ENCODE measurements at places on chromosomes 6 and 20.
A peak's percentile ranks its signal among the peaks of the same experiment; 100 is the strongest.

GRCh38 chr20:44355498-44356352 is at the start of gene HNF4A:
Gene HNF4A, plus strand, starts transcription at chr20:44355699. Its CDS starts 106 bp downstream, at chr20:44355805.
- no peak for DNase-seq

GRCh38 chr6:160239929-160240690 is 18.5 kb downstream of the SLC22A2 start:
- DNase-seq, result no peak

- DNase-seq, result no peak
Observed at GRCh38 chr6:41204156-41204555, 3.2 kb upstream of the TREML2 start.

- DNase-seq, result no peak
Observed at GRCh38 chr6:167709196-167709595, 117.5 kb upstream of the AFDN start.

DNA sequence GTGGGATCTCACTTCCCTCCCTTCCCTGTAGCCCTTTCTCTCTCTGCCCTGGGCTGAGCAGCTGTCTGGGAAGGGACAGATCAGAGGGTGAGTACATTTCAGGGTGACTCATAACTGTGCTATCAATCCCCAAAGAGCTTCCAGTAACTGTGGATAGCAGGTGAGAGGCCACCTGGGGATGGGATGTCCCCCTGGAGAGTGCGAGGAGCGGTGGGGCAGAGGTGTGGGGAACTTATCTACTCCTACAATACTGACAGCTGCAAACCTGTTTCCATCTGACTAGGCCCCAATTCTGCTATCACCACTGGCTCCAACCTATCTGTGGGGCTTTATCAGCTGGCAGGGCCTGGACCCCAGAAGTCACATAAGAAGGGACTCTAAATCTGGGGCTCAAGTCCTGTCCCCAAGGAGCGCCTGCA is 32.6 kb downstream of the KCNK5 start:
- DNase-seq, result no peak

DNA sequence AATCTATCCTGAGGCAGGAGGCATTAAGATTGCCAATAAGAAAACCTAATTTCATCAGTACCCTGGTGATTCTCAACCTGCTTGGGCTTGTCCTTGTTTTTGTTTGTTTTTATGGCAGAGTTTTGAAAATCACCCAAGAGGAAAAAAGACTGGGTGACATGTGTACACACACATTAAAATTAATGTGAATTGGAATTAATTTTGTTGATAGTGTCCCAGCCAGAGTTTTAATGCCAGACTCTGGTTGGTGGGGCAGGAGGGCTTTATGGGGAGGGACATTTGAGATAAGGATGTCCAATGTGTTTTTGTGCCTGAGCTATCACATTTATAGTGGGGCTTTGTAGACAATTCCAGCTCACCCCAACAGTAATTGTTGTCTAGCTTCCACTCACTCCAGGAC is 184.6 kb downstream of the ID4 start:
- DNase-seq, result no peak

DNA sequence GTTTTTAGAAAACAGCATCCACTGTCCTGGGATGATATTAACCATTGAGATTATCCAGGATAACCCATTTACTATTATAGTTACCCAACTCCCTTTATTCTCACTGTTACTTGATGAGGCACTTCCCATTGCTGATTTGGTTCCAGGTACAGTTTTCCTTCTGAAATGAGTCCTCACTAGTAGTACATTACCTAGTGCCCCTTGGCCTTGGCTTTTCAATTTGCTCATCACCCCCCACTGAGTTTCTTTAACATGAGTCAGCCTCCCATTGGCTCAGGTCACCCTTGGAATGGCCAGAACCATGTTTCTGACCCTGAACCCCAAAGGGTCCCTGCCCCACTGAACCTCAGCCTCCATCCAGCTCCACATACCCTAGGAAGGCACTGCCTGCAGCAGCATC is 28.4 kb downstream of the MDGA1 start:
- DNase-seq, result no peak

- DNase-seq, result no peak
Observed at GRCh38 chr6:39907871-39908575, 26.2 kb downstream of the MOCS1 start.

DNA sequence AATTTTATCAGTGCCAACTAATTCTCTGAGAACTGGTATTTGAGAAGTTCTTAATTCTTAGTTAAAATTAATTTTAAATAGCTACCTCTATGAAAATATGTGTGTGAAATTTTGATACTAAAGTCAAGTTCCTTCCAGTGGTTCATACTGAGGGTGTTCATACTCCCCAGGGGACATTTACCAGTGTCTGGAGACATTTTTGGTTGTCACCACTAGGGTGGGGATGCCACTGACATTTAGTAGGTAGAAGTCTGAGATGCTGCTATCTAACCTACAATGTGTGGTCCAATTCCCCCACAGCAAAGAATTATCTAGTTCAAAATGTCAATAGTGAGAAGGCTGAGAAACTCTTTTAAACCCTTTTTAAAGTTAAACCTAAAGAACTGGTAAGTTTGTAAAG is 463.8 kb downstream of the ADGRB3 start:
- no peak for DNase-seq

GRCh38 chr6:37698264-37699137 is 818 bp upstream of the MDGA1 start:
- DNase-seq, result no peak

DNA sequence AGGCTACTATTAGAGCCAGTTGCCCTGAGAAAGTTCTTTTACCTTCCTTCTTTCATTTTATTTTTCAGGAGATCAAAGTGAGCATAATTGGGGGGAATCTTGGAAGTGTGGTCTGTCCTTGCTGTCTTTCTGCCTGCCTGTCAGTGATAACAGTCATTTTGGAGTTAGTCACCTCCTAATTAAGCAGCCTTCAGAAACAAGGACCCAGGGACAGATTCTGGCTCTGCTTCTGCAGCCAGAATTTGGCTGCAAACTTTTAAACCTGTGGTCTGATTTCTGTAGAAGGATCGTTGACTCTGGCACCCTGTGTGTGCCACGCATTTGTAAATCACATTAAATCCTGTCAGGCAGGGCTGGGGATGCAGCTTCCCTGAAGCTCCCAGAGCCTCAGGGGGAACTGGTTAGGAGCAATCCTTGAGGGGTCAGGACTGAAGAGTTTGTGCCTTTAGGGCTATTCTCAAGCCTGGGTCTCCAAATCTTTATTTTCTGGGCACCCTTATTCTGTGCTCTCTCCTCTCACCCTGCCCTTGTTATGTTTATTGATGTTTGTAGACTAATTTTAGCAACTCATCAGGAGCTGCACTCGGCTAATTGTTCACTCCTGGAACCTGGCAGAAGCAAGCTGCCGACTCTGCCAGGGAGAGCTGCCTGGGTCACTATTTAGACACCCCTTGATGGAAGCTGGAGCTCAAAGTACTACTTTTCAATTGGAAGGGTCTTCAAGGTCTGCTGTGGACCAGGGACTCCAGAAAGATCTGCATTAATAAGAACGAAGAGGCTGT is 6.8 kb downstream of the NOX3 start:
- no peak for DNase-seq

DNA sequence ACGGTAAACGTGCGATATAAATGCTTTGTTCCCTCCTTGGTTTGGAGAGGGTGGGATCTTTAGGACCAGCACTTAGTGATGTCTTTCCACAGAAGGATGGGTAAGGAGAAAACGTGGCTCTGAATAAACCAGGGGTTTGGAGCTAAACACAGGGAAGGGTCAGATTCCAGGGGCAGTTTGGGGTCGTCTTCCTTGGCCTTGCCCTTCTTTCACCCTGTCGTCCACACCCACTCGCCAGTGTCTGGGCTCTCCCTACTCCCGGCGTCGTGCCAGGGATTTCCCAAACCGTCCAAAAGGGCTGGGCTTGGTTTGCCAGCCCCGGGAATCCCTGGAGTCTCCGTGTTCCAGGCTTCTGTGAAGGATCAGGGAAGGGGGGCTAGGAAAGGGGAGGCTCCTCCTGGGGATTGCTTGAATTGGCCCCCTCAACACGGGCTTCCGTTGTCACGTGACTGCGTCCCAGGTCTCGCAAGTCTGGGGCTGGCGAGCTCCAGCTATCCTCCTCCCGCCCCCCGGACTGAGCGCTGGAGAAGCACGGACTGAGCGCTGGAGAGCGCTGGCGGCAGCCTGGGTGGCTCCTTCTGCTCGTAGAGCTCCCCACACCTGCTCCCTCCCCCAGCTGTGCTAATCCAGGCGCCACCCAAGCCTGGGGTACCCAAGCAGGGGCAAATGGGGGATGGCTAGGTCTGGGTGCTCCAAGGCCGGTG is 9.4 kb upstream of the ARMC12 start:
- peak; percentile 95 for DNase-seq

GRCh38 chr6:152399399-152399798 is 237.8 kb downstream of the SYNE1 start:
- no peak for DNase-seq

- no peak for DNase-seq
Observed at GRCh38 chr6:123805921-123806320, 2.3 kb downstream of the NKAIN2 start.

- no peak for DNase-seq
Observed at GRCh38 chr20:3658716-3659491, 4.3 kb downstream of the GFRA4 start.

DNA sequence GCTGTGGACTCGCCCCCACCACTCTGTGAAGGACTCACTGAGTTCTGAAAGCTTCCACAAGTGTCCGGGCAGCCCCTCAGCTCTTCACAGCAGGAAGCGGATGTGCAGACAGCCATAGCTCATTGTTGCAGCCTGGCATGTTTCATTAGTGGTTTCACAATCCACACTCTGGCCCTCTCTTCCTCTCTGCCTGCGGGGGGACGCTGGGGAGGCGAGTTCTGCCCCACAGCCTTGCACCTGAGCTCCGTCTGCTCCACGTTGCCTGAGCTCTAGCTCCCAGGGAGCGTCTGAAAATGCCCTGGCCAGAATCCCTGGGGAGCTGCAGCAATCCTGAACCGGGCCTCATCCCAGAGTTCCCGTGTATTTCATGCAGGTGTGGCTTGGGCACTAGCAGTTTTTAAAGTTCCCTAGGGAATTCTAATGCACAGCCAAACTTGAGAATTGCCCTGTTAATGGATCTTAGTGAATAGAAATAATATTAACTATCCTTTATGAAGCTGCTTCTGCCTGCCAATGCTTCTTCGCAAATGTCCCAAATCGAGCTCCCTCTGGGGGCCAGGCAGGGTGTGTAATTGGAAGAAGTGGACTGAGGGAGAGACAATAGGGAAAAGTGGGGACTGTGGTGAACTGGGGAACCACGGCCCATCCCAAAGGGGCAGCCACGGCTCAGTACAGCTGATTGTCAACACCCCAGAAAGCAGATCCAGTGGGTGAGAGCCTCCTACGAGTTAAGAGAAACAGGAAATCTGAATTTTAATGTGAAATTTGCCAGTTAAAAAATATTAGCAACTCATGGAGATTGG is 51.5 kb downstream of the CTCFL start:
- no peak for DNase-seq

- DNase-seq, result no peak
Observed at GRCh38 chr20:2729791-2730190, 37.2 kb downstream of the EBF4 start.

GRCh38 chr20:4781211-4781610 is 59.5 kb downstream of the PRND start:
- DNase-seq, result no peak

DNA sequence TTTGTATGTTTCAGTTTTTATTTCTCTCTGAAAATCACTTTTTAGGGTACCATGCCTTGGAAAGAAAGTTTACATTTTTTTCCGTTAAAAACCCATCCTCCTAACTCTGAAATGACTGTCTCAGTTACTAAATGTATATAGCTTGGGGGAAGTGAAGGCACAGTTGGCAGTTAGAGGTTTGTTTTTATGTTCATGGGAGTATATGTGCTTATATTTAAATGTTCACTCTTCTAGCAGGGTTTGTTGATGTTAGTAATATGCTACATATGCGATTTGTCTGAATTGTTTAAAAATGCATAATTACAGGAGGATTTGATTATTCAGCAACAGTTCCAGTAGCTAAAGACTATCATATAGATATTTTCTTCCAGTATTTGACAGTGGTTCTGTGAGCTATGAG is 31.1 kb downstream of the CDKAL1 start:
- no peak for DNase-seq

- DNase-seq, result no peak
Observed at GRCh38 chr6:45163952-45164766, 164.0 kb upstream of the RUNX2 start.

- no peak for DNase-seq
Observed at GRCh38 chr6:89308525-89309395, 6.3 kb downstream of the GABRR2 start.

DNA sequence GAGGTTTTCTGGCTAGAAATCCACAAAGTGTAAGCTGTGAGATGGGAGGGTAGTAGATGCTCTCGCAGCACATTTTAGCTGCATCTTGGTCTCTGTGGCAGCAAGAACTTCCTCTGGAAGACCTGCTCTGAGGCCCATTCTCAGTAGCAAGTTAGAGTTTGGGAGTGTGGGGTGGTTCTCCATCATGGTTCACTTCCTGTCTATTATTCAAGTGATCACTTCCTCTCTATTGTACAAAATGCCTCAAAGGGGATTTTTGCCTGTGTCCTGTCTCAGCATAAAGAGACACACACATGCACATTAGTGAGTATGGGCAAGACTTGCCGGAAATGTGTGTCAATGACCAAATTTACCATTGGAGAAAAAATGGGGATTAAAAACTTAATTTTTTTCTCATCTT is 42.5 kb downstream of the LYRM2 start:
- no peak for DNase-seq

DNA sequence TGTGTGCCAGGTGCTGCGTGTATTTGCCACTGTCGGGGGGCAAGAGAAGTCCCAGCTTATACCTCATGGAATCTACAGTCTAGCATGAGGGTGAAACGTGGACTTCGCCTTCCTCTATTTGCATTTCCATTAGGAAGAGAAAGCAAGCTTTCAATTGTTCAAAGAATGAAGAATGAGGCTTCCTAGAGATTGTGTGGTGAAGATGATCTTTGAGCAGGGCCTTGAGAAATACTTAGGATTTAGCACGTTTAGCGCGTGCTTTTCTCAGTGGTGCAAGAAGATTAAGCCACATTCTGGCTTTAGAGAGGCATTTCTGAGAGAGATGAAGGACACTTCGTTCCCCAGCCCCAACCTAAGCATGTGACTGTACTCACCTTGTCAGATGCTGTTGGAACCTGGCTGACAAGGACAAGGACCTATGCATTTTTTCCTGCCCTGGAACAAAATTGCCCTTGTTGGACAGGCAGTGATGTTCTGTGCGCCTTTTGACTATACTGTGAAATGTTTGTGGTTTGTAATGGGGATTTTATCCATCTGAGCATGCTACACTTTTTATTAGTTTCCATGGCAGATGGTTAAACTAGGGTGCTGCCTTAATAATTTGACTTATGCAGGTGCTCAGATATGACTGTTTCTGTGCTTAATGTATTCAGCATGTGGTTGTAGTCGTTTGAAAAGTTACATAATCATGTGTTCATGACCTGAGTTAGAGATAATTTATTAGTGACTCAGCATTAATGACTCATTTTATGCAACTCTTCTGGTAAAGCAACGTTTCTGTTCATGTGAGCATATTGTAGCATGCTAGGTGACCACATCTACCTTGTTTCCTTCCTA is 10.7 kb downstream of the TULP4 start:
- peak; percentile 15 for DNase-seq

- no peak for DNase-seq
Observed at GRCh38 chr6:117591405-117591804, 10.9 kb downstream of the GOPC start.

- no peak for DNase-seq
Observed at GRCh38 chr20:59289994-59290393, 10.4 kb upstream of the EDN3 start.

- DNase-seq, result no peak
Observed at GRCh38 chr6:155247618-155248007, 16.2 kb upstream of the CLDN20 start.

- DNase-seq, result no peak
Observed at GRCh38 chr6:15775076-15775634, 112.3 kb upstream of the DTNBP1 start.

- DNase-seq, result no peak
Observed at GRCh38 chr20:54545676-54546358, 70.4 kb downstream of the DOK5 start.

- DNase-seq, result no peak
Observed at GRCh38 chr6:118782651-118783050, 111.3 kb upstream of the ASF1A start.
